ENCODE measurements at places on chromosomes 13 and 19.

- no peak overlapping the region for H3K27ac ChIP-seq
- no peak overlapping the region for H3K4me3 ChIP-seq
- H3K36me3 ChIP-seq: no peaks in the 10 kb centered on the region
- H3K4me1 ChIP-seq: peaks cover 3% of the 10 kb centered on the region
Observed at GRCh38 chr13:99464441-99464949, 36.8 kb upstream of the TM9SF2 start.

GRCh38 chr19:37251308-37252229 is 33.6 kb downstream of the ZNF383 start:
- H3K4me1 ChIP-seq: no peaks in the 10 kb centered on the region
- H3K27me3 ChIP-seq: no peaks in the 10 kb centered on the region
- no peak overlapping the region for H3K27ac ChIP-seq
- H3K36me3 ChIP-seq: no peaks in the 10 kb centered on the region
- no peak overlapping the region for H3K4me3 ChIP-seq

- no peaks in the 10 kb centered on the region for H3K36me3 ChIP-seq
- H3K4me3 ChIP-seq: no peak overlapping the region
- peaks cover 6% of the 10 kb centered on the region for H3K4me1 ChIP-seq
- no peaks in the 10 kb centered on the region for H3K27me3 ChIP-seq
Observed at GRCh38 chr19:33513424-33513823, 8.2 kb downstream of the PEPD start.

- H3K27ac ChIP-seq: no peak overlapping the region
- no peak overlapping the region for H3K4me3 ChIP-seq
- H3K27me3 ChIP-seq: no peaks in the 10 kb centered on the region
- peaks cover 4% of the 10 kb centered on the region for H3K36me3 ChIP-seq
- H3K4me1 ChIP-seq: no peaks in the 10 kb centered on the region
Observed at GRCh38 chr13:49437705-49438104, 6.2 kb downstream of the CAB39L start.

- H3K27ac ChIP-seq: no peak overlapping the region
- H3K4me1 ChIP-seq: peaks cover 9% of the 10 kb centered on the region
- DNase-seq: no peak
- H3K27me3 ChIP-seq: no peaks in the 10 kb centered on the region
- peak overlapping the region; percentile 53 for H3K4me3 ChIP-seq
Observed at GRCh38 chr13:20772401-20773131, 1.2 kb downstream of the EEF1AKMT1 start.

- H3K27ac ChIP-seq: no peak overlapping the region
- no peaks in the 10 kb centered on the region for H3K36me3 ChIP-seq
- H3K27me3 ChIP-seq: no peaks in the 10 kb centered on the region
- peaks cover 5% of the 10 kb centered on the region for H3K4me1 ChIP-seq
- DNase-seq: no peak
- no peak overlapping the region for H3K4me3 ChIP-seq
Observed at GRCh38 chr13:23758798-23759527, 130.2 kb downstream of the MIPEP start.

- DNase-seq: no peak
- H3K4me3 ChIP-seq: no peak overlapping the region
- no peaks in the 10 kb centered on the region for H3K27me3 ChIP-seq
- H3K36me3 ChIP-seq: no peaks in the 10 kb centered on the region
- H3K27ac ChIP-seq: no peak overlapping the region
- H3K4me1 ChIP-seq: no peaks in the 10 kb centered on the region
Observed at GRCh38 chr13:20616059-20616797, 49.3 kb downstream of the IFT88 start.

- no peaks in the 10 kb centered on the region for H3K4me1 ChIP-seq
- no peaks in the 10 kb centered on the region for H3K36me3 ChIP-seq
- DNase-seq: peak; percentile 37
- H3K27ac ChIP-seq: no peak overlapping the region
- H3K4me3 ChIP-seq: no peak overlapping the region
- no peaks in the 10 kb centered on the region for H3K27me3 ChIP-seq
Observed at GRCh38 chr13:91058066-91058465, 289.4 kb upstream of the MIR17HG start.

DNA sequence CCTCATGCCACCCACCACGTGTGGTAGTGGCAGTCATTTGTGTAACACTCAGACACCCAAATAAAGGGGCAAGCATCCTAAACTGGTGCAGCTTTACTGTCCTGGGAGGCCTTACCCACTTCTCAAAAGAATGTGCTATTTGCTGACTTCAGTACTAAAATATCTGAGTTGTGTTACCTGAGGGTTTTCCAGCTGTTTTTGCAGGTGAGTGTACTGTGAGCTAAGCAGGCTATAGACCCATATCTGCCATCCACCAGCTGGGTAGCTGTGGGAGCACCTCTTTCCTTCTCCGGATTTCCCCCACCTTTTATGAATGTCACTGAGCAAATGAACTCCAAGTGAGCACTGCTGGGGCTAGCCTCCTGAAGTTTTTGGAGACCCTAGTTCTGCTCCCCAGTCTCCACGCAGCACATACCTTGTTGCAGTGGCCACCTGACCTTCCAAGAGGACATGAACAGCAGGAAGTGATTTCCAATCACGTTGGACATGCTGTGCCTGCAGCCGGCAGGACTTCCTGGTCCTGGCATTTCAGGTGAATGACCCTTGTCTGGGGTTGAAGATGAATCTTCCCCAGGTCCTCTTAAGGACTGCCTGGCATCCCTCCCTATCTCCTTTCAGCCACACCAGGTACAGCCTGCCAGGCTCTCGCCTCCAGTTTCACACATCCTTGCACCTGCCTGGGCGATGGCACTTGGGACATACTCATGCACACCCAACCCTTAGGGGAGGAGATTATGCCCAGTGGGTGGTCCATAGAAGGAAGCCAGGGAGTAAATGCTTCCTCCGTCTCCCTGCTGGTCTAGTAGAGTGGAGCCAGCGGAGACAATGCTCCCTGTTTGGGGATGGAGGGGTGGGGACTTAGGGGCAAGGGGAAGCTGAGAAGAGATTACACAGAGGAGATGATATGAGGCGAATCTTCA is 109.5 kb upstream of the SPATA13 start:
- DNase-seq: no peak
- H3K27ac ChIP-seq: no peak overlapping the region
- no peaks in the 10 kb centered on the region for H3K36me3 ChIP-seq
- H3K4me3 ChIP-seq: no peak overlapping the region
- peaks cover 13% of the 10 kb centered on the region for H3K4me1 ChIP-seq

DNA sequence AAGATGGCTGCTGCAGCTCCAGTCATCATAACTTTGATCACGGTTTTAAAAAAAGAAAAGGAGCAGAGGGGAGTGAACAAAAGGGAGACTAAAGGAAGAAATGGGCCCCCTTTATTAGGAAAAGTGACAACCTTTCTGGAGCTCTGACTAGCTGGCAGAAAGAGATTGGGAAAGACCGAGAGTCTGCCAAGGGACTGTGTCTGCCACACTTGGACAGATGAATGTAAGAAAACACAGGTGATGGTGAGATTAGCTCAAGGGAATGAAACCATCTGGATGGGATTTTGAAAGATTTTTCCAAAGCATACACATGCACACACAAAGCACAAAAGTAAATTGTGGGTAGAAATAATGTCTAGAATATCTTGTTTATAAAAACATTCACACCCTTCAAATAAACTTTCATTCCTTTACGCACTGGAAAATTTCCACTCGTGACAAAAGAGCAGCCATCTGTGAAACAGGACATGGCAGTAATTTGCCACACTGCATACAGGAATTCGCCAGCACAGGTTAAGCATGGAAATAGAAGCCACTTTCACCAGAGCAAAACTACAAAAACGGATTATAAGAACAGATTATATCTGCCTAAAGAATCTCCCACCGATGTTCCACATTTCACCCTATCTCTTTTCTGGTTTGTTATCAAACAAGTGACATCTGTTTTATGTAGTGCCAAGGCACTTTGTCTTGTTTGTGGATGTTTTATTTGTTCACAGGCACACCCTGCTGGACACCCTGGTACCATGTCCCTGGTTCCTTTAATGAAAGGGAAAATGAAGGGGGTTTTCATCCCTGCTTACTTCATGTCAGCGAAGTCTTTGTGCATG is 819.5 kb downstream of the DIAPH3 start:
- no peaks in the 10 kb centered on the region for H3K27me3 ChIP-seq
- H3K4me1 ChIP-seq: no peaks in the 10 kb centered on the region
- no peaks in the 10 kb centered on the region for H3K36me3 ChIP-seq
- H3K4me3 ChIP-seq: no peak overlapping the region
- no peak overlapping the region for H3K27ac ChIP-seq

DNA sequence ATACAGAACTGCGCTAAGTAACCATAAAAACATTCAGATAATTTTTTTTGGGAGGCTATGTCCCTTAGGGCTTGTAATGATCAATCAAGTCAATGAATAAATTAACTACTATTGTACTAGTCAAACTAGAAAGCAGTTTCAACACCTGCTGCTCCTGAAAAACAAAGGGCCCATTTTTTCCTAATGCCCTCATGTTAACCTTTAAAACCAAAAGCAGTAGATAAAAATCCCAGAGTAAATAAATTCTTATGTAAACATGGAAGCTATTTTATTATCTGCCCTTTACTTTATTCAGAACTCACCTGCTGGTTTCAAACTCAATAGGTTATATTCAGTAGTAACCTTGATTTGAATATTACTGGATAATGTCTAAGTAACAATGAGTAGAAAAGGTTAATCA is 159.5 kb upstream of the STARD13 start:
- H3K27ac ChIP-seq: no peak overlapping the region
- no peaks in the 10 kb centered on the region for H3K27me3 ChIP-seq
- no peak overlapping the region for H3K4me3 ChIP-seq
- H3K4me1 ChIP-seq: no peaks in the 10 kb centered on the region
- DNase-seq: no peak
- H3K36me3 ChIP-seq: no peaks in the 10 kb centered on the region

- no peaks in the 10 kb centered on the region for H3K4me1 ChIP-seq
- no peak overlapping the region for H3K27ac ChIP-seq
- no peaks in the 10 kb centered on the region for H3K27me3 ChIP-seq
- no peaks in the 10 kb centered on the region for H3K36me3 ChIP-seq
- H3K4me3 ChIP-seq: no peak overlapping the region
Observed at GRCh38 chr19:42521346-42522030, 6.8 kb downstream of the CEACAM1 start.

GRCh38 chr13:57634839-57635165 is 3.3 kb downstream of the PCDH17 start:
- H3K27me3 ChIP-seq: peaks cover 77% of the 10 kb centered on the region
- no peaks in the 10 kb centered on the region for H3K36me3 ChIP-seq
- peak; percentile 34 for DNase-seq
- H3K27ac ChIP-seq: no peak overlapping the region
- H3K4me1 ChIP-seq: peaks cover 18% of the 10 kb centered on the region
- peak overlapping the region; percentile 82 for H3K4me3 ChIP-seq

GRCh38 chr13:24506698-24507335 is 5.8 kb downstream of the PARP4 start:
- no peak overlapping the region for H3K4me3 ChIP-seq
- no peaks in the 10 kb centered on the region for H3K36me3 ChIP-seq
- H3K4me1 ChIP-seq: peaks cover 5% of the 10 kb centered on the region
- no peaks in the 10 kb centered on the region for H3K27me3 ChIP-seq

DNA sequence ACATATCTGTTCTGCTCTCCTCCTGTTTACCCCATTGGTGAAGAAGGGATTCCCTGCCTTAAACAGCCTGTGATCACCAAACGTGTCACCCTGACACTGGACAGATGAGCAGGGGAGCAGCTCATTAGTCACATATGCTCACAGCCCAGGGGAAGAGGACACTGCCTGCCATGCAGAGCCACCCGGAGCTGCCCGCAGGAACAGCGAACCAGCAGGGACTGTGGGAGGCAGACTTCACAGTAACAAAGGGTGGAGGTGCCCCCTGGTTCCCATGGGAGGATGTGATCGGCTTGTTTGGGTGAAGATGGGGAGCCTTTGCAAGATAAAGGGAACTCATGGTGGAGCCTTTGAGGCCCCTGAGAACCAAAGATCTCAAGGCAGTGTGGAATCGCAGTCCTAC is 88.6 kb upstream of the FARP1 start:
- peaks cover 1% of the 10 kb centered on the region for H3K4me1 ChIP-seq
- no peaks in the 10 kb centered on the region for H3K27me3 ChIP-seq
- no peak overlapping the region for H3K4me3 ChIP-seq
- DNase-seq: no peak
- no peaks in the 10 kb centered on the region for H3K36me3 ChIP-seq
- no peak overlapping the region for H3K27ac ChIP-seq

GRCh38 chr19:30449078-30449590 is 77.0 kb downstream of the ZNF536 start:
- H3K27me3 ChIP-seq: no peaks in the 10 kb centered on the region
- H3K27ac ChIP-seq: no peak overlapping the region
- no peak for DNase-seq
- no peaks in the 10 kb centered on the region for H3K36me3 ChIP-seq
- H3K4me1 ChIP-seq: peaks cover 28% of the 10 kb centered on the region
- peak overlapping the region; percentile 23 for H3K4me3 ChIP-seq

GRCh38 chr19:6891761-6892385 is 4.5 kb downstream of the ADGRE1 start:
- H3K4me3 ChIP-seq: no peak overlapping the region
- DNase-seq: no peak
- H3K27ac ChIP-seq: no peak overlapping the region

DNA sequence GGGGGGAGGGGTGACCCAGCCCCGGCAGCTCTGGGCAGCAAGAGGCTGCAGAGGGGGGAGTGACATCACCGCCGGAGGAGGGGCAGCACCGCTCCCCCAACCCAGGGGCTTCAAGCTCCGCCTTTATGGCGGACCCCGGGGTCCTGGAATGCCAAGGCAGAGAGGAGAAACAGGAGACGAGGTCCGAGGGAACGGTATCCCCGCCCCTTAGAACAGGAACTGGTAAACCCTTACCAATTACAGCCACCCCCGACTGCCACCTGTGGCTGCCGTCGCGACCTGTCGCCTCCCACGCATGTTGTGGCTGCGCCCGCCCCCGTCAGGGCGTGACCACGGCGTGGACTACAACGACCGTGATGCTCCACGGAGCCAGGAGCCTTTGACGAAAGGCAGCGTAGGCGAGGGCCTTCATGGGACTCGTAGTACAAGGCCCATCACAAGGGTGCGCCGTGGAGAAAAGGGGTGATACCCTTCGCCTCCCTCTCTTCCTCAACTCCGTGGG is 4.1 kb upstream of the KCNC3 start:
- H3K4me1 ChIP-seq: peaks cover 10% of the 10 kb centered on the region
- H3K27ac ChIP-seq: peak overlapping the region; percentile 94
- H3K4me3 ChIP-seq: peak overlapping the region; percentile 62
- no peaks in the 10 kb centered on the region for H3K36me3 ChIP-seq
- peaks cover 4% of the 10 kb centered on the region for H3K27me3 ChIP-seq
